ENCODE measurements at places on chromosomes 6 and 20.
A peak's percentile ranks its signal among the peaks of the same experiment; 100 is the strongest.

- DNase-seq = no peak
Observed at GRCh38 chr6:109318328-109318876, 63.9 kb downstream of the CD164 start.

- no peak for DNase-seq
Observed at GRCh38 chr20:62267543-62267942, 29.2 kb downstream of the OSBPL2 start.

GRCh38 chr6:91097364-91097763, 510.5 kb upstream of the MAP3K7 start:
- no peak for DNase-seq

- DNase-seq = no peak
Observed at GRCh38 chr6:108762394-108762793, 85.8 kb upstream of the ARMC2 start.

DNA sequence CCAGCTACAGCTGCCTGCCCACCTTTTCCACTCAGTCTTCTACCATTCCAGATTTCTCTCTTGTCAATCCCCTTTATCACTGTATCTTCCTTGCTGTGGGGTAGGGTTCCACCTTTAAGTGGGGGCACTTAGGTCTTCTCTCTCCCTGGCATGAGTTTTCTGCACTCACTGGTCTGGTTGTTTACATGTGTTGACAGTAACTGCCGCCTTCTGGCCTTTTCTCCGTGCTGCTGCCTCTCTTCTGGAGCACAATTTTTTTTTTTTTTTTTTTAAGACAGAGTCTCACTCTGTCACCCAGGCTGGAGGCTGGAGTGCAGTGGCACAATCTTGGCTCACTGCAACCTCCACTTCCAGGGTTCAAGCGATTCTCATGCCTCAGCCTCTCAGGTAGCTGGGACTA, 12.0 kb downstream of the RNF114 start:
- DNase-seq = no peak

DNA sequence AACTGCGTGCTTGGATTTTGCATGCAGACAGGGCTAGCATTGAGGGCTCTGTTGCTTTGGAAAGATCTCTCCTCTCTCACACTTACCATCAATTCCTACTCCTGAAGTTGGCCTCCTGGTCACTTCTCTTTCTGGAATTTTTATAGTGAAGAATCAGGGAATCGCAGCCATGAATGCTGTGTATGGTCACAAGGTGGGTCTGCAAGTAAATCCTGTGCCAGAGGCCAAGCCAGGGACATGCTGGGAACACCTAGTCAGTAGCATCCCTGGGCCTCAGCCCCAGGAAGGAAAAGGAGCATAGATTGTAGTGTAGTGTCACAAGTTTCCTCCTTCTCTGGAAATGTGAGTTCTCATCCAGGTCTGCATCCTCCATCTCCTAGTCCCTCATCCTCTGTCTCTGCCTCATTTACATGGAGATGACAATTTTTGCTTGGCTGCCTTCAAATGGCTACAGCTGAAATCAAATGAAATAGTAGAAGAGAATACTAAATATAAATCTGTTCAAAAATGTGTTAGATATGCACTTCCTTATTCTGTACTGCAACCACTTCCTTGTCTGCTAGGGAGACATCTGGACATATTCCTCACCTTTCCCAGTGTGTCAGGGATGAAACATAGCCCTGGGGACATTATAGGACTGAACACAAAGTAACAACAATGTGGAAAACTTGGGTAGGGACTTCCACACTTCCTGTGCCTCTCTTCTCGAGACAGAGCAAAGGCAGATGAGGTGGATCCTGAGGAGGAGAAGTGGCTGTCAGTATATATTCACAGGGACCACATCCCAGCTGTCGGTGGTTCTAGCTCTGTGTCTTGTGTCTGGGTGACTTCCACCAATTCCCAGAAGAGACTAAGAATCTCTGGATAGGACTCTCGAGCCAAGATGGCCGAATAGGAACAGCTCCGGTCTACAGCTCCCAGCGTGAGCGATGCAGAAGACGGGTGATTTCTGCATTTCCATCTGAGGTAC, 17.0 kb downstream of the CST9 start:
- no peak for DNase-seq

DNA sequence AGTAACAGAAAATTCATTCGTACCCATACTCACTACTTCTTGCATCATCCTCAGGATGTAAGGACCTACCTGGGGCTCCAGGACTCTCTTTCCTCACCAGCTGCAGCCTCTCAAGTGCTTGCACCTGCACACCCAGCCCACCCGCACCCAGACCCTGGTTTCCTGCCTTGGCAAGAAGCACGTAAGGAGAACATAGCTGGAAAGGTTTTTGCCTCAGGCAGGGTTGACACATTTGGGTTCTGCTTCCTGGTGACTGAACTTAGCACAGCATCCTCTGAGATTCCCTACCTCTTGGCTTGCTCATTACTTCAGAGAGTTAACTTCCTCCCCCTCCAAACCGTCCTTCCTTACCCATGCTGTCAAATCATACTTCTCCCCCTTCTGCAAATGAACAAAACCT, 556.9 kb downstream of the CD83 start:
- DNase-seq = no peak

- peak; percentile 74 for DNase-seq
Observed at GRCh38 chr6:33312361-33313104, 1.3 kb downstream of the TAPBP start.

- no peak for DNase-seq
Observed at GRCh38 chr20:22690616-22691179, 106.3 kb upstream of the FOXA2 start.

Measured in effector CD8-positive, alpha-beta T cell (primary cell).